IPS DF 6.9 (cell line): ENCODE measurements at places on chromosomes 2 and 18.
A peak's percentile ranks its signal among the peaks of the same experiment; 100 is the strongest.

DNA sequence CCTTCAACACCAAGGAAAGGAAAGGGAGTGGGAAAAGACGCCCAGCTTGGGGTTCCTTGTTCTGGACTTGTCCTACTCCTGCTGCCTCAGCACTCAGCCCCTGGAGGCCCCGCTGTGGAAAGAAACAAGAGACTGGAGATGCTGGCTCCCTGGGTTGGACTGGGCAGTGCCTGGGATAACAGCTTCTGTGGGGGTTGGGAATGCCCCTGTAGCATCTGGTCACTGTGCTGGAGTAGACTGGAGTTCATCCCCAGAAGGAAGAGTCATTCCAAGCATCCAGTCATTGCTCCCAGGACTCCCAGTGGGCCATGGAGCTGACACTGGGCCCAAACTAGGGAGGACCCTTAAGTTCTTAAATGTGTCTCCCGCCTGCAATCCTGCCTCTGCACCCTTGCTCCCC is 129.3 kb upstream of the HAAO start:
- no peak for DNase-seq

DNA sequence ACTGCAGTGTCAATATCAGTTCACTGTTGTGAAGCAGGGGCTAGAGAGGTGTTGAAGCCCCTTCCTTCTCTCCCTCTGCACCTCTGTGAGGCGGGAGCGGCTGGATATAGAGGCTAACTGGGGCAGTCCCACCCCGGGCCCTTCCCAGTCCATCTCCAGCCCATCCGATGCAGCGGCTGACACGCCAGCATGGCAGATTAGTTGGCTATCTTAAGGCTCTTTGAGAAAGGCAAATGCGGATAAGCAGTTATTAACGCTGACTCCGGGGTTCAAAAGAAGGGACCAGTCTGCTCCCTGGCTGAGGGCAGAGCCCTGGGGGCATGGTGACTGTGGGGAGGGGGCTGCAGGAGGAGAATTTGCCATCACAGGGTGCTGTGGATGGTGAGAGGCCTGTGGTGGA is 76.6 kb downstream of the CELF4 start:
- no peak for DNase-seq

GRCh38 chr2:44623622-44624351 is 262.0 kb downstream of the CAMKMT start:
- DNase-seq = no peak

GRCh38 chr2:130336150-130336876 is 6.4 kb upstream of the IMP4 start:
- DNase-seq = no peak

DNA sequence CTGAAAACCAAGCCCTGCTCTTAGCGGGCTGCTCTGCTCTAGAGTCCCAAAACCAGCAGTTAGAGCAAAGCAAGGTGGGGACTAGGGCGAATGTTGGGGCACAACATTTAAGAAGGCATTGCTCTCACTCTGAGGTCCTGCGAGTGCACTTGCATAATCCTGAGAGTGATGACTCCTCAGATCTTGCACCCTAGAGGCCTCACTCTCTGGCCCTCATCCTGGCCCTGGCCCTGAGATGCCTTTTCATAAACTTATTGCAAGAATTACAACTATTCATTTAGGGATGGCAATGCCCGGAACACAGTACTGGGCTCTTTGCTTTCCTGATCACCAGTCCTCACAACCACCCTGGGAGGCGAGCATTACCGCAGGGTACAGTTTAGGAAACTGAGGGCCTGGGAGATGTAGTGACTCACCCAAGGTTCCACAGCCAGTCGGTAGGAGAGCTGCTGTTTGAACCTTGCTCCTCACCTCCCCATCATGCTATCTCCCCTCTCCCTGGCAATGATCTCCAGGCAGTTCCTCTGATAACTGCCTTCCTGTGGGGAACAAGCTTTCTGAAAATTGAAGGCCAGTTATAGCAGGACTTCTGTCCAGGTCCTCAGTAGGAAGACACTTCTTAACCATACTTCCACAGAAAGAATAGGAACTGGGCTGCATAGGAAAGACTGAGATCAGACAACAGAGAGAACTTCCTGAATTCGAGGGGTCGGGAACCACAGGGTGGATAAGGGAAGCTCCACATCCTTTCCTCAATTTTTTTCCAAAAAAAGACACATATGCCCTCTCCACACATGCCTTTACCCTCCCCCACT is 91.3 kb downstream of the TNS1 start:
- DNase-seq = no peak

DNA sequence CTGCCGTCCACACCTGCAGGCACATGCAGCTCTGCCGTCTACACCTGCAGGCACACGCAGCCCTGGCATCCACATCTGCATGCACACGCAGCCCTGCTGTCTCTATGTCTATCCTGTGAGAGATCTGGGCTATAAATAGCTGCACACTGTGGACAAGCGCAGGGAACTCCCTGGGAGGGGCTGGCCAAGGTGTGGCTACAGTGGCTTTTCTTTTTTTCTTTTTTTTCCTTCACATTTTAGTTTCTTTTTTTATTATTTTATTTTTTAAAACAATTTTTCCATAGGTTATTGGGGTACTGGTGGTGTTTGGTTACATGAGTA is 42.0 kb downstream of the TMEM182 start:
- no peak for DNase-seq

DNA sequence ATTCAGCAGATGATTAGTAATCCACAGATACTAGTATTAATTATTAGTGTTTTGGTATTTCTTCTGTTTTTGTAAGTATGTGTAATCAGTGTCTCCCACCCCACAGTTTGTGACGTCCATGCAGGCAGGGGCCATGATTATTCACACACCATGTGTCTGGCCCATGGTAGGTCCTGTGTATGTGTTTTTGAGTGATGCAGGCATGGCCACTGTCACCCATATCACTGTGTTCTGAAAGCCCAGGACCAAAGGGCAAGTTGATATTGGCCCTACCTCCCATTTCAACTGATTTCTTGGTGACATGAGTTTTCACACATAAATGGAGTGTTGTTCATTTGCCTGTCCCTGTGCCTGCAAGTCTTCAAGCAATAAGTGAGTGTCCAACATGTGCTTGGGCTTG is 104.0 kb downstream of the TSHZ1 start:
- DNase-seq = no peak

- no peak for DNase-seq
Measured at GRCh38 chr2:215817046-215817445, 196.3 kb downstream of the MREG start.

- no peak for DNase-seq
Measured at GRCh38 chr2:11490194-11490593, 24.2 kb upstream of the E2F6 start.

DNA sequence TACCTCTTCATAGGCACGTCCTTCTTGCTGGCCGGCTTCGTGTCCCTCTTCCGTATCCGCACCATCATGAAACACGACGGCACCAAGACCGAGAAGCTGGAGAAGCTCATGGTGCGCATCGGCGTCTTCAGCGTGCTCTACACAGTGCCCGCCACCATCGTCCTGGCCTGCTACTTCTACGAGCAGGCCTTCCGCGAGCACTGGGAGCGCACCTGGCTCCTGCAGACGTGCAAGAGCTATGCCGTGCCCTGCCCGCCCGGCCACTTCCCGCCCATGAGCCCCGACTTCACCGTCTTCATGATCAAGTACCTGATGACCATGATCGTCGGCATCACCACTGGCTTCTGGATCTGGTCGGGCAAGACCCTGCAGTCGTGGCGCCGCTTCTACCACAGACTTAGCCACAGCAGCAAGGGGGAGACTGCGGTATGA is 2.3 kb downstream of the FZD7 start:
- no peak for DNase-seq

- no peak for DNase-seq
Measured at GRCh38 chr18:8959551-8960135, 142.9 kb upstream of the NDUFV2 start.

GRCh38 chr2:141003967-141004657 is 1126.7 kb downstream of the LRP1B start:
- DNase-seq = no peak

DNA sequence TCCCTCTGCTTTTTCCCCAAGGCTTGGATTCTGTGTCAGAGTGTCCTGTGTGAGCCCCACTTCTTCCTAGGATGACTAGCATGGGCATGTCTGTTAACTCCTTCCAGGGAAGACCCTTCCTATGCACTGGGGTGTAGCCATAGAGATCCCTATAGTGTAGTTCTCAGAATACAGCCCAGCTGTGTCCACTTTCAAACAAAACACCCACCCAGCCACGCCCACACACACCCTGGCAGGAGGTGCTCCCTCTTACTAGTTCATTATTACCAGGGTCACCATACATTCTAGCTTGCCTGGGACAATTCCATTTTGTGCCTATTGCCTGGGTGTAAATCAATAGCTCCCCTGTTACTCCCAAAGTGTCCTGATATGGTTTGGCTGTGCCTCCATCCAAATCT is 195.6 kb downstream of the MYCN start:
- no peak for DNase-seq

GRCh38 chr2:39264733-39265132 is 21.0 kb upstream of the CDKL4 start:
- no peak for DNase-seq

- no peak for DNase-seq
Measured at GRCh38 chr18:13216711-13217465, 1.7 kb upstream of the LDLRAD4 start.

GRCh38 chr2:182554950-182555349 is 128.1 kb upstream of the PDE1A start:
- DNase-seq = no peak

- DNase-seq = peak; percentile 31
Measured at GRCh38 chr2:136510244-136510643, 255.1 kb upstream of the THSD7B start.

DNA sequence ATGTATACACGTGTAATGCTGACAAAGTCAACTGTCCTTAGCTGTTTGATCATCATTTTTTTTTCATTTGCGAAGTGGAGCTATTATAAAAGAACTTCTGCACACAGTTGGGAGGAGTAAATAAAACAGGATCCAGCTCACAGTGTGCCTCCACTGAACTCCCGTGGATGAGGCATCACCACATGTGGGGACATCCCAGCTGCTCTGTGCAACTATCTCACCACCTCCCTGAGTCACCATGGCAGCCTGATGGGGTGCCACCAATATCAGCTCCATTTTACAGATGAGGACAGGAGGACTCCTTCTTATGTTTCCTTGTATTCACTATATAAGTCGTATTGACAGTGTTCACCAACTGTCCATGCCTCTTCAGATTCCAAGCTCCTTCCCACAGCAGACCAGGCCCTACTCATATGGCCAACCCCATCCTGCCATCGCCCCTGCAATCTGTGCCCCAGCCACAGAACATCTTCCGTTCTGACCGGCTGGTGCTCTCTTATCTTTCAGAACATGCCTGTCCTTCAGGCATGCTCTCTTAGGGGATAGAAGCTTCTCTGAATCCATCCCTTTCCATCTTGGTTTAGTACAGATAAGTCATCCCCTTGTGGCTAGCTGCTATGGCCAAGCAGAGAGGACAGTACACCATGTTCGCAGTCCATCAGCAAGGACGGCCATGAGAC is 288.1 kb downstream of the RNF144A start:
- DNase-seq = no peak

- DNase-seq = no peak
Measured at GRCh38 chr18:9865764-9866490, 19.8 kb upstream of the TXNDC2 start.

GRCh38 chr2:204365811-204366210 is 179.5 kb upstream of the PARD3B start:
- no peak for DNase-seq

DNA sequence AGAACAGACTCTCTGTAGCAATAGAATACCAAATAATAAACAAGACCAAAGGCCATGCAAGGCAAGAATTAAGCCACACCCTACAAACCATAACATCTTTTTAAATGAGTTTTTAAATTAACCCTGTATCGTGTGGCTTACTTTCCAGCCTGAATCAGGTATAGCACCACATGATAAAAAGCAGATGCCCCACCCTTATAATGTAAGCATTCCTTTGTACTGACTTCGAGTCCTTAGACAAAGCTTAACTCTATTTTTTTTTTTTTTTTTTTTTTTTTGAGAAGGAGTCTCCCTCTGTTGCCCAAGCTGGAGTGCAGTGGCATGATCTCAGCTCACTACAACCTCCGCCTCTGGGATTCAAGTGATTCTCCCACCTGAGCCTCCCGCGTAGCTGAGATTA is 1.7 kb upstream of the C2orf42 start:
- DNase-seq = no peak

GRCh38 chr2:98749066-98749450 is 18.1 kb upstream of the MGAT4A start:
- no peak for DNase-seq

GRCh38 chr2:5982903-5983265 is 290.7 kb downstream of the SOX11 start:
- DNase-seq = no peak

DNA sequence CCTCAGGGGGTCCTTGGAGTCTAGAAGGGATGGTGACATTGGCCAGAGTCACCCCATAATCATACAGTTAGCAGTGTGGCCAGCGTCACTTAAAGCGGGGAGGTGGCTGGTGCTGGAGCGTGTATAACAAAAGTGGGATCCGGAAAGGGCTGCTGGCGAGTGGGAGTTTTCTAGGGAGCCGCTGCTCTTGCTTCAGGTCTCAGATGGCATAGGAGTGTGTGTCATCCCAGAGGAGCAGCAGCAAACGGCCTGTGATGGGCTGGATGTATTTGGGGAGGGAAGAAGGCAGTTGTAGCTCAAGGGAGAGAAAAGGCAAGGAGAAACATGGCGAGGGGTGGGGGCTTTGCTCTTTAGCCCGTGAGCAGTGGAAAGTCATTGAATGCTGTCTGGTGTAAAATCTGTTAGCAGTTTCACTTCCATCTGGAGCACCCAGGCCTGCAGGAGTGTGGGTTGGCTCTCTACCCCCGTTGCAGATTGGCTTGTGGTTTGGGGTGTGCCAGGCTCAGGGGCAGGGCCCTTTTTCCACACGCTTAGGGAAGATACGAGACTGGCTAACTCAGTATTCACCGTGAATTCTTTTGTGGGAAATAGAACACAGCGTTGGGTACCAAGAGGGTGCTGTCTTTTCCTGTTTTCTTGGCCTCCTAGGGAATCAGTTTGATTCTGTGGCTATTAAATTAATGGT is 120.5 kb downstream of the AGAP1 start:
- DNase-seq = no peak

- DNase-seq = no peak
Measured at GRCh38 chr18:3713166-3713565, 263.2 kb downstream of the TGIF1 start.

GRCh38 chr2:449246-450067 is 161.6 kb upstream of the ALKAL2 start:
- DNase-seq = no peak

- DNase-seq = no peak
Measured at GRCh38 chr2:230787101-230787500, 74.5 kb downstream of the CAB39 start.

- DNase-seq = no peak
Measured at GRCh38 chr18:34543945-34544344, 166.2 kb upstream of the DTNA start.

- no peak for DNase-seq
Measured at GRCh38 chr2:101833890-101834523, 136.5 kb downstream of the MAP4K4 start.

GRCh38 chr2:108228537-108228936 is 11.2 kb upstream of the SULT1C3 start:
- no peak for DNase-seq
